ENCODE measurements at places on chromosomes 4 and X. TPM values are rescaled to one million over a fixed set of nuclear protein-coding genes. Genes with fewer than 3 reads are reported as not detected.
A peak's percentile ranks its signal among the peaks of the same experiment; 100 is the strongest.

DNA sequence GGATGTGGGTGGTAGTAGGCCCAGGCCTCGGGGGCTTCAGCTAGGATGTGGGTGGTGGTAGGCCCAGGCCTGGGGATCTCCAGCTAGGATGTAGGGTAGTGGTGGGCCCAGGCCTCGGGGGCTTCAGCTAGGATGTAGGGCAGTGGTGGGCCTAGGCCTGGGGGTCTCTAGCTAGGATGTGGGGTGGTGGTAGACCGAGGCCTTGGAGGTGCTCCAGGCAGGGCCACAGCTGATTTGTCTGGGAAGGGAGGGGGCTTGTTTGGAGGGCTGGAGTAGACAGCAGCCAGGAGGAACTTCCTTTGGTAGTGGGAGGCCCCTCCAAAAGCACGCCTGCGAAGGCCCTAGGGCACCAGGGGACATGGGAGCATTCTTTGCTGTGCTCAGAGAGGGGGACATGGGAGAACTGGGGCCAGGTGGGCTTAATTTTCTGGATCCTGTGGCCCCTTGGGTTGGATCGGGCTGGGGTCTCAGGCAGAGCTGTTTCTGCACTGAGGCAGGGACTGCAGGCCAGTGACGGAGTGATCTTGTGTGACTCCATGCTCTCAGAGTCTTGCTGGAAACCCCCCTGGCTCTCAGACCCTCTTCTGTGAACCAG is 3.3 kb upstream of the SPON2 start:
- DNase-seq = no peak

DNA sequence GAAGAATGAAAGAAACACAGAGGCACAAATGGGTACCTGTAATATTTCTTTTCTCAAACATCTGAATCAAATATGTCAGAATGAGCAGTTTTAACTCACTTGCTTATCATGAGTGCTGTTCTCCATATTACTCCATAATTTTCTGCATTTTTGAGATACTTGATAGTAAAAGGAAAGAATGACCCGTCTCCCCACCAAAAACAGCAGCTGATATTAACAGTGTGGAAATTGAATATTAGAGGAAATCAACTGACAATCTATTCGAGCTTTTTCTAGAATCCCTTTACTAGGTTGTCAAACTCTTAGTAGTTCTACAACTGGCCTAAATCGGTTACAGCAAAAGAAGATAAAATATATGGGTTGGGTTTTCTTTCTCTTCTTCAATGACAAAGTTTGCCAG is 49.9 kb upstream of the HELT start:
- DNase-seq = peak; percentile 11

- DNase-seq = no peak
Measured at GRCh38 chr4:21535898-21536297, 412.7 kb downstream of the KCNIP4 start.

DNA sequence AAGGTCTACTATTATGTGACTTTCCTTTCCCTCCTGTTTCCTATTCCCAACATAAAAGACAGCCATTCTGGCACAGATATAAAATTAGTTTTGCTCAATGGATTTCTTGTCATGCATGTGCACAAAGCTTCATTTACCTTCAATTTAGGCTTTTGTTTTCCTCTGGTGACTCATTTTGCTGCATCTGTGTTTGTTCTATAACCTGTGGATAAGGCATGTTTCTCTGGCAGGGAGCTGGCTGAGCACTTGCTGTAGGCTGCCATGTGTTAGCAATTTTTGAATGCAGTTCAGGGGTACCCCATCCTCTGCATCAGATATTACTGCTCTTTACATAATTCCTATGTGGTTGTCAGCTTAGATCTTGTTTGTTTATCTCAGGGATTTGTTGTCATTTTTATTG is 202.8 kb upstream of the GRID2 start:
- DNase-seq = no peak

- DNase-seq = no peak
Measured at GRCh38 chr4:133982533-133983224, 218.9 kb downstream of the PABPC4L start.

The PAK3 gene
- 1.5 TPM for total RNA-seq

The TRAM1L1 gene
- not detected for total RNA-seq

The MAD2L1 gene
- 8.0 TPM for total RNA-seq

The TENT5D gene
- total RNA-seq = not detected

DNA sequence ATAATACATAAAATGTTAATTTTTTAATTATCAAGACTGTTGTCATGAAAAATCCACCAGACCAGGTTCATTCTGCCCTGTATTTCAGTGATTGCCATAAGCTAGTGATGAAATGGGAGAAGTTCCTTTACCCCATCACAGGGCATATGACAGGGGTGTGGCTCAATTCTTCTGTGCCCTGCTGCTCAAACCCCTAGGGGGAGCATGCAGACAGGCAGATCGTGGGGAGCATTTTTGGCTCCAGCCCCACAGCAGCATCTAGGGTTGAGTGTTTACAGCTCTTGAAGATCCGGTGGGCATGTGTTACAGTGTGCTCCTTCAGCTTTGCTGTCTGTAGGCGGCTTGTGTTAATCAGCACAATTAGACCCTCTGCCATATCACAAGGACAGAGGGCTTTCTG is 700.7 kb downstream of the PCDH18 start:
- DNase-seq = no peak

The TMEM271 gene
- not detected for total RNA-seq

DNA sequence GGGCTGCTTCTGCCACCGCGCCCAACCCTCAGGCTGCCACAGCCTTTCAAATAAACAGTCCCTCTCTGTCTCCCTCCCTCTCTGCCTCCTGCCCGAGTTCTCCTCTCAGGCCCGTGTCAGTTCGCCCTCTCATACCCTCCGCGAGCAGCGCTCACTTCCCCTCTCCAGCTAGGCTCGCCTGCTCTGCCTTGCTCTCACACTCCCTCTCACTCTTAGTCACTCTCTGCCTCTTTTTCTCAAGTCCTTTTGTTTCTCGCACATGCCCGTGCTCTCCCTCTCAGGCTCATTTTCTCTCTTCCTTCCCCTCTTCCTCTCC is 3.2 kb downstream of the EFNB1 start:
- no peak for DNase-seq

- DNase-seq = no peak
Measured at GRCh38 chr4:53322696-53323095, 43.2 kb downstream of the SCFD2 start.

- no peak for DNase-seq
Measured at GRCh38 chr4:38872620-38873019, 5.0 kb downstream of the FAM114A1 start.

DNA sequence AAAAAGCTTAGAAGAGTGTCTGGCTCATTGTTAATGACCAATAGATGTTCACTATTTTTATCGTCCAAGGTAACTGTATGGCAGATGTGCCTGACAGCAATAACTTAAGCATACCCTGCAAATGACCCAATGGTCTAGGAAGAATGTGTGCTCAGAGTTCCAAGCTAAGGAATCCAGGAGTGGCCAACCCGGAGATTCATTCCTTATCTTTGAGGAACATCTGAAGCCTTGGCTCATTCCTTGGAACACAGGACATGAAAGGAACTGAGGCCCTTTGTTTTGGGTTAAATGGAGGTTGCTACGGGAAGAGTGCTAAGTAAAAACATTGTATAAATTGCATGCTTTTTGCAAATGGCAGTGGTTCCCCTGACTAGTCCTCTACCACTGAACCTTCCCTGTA is 38.9 kb upstream of the EFNB1 start:
- no peak for DNase-seq

The GYG2 gene
- total RNA-seq = not detected

DNA sequence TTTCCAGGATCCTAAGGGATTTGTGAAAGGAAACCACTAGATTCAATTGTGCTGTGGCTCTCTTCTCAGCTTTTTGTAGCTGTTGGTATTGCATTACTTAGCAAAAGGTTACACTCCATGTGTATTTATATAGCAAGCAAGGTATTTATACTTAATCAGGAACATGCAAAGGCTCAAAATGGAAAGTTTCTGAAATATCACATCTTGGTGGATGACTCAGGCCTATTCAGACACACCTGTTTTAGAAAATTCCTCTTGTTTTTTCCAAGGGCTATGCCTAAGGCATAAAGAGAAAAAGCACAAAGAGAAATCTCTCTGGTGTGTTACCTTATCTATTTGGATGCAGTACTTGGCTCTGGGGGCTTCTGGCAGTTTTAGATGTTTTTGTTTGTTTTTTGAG is 144.4 kb upstream of the GALNT7 start:
- DNase-seq = no peak

The PAGE2 gene
- total RNA-seq = not detected

GRCh38 chr4:177555007-177555574 is 112.9 kb upstream of the AGA start:
- peak; percentile 4 for DNase-seq

The NSG1 gene
- 75.1 TPM for total RNA-seq
